Heart left ventricle (tissue), 16 donors: ENCODE measurements at places on chromosomes 2 and 18. TPM values are rescaled to one million over a fixed set of nuclear protein-coding genes. Genes with fewer than 3 reads are reported as not detected.
A peak's percentile ranks its signal among the peaks of the same experiment; 100 is the strongest.

- peak overlapping the region; percentile 24 for H3K27ac ChIP-seq
- H3K27me3 ChIP-seq, result no peaks in the 10 kb centered on the region
- no peak overlapping the region for H3K4me3 ChIP-seq
- DNase-seq, result no peak
- H3K4me1 ChIP-seq, result peaks cover 35% of the 10 kb centered on the region
Measured at GRCh38 chr2:11286323-11286722, 58.1 kb downstream of the ROCK2 start.

DNA sequence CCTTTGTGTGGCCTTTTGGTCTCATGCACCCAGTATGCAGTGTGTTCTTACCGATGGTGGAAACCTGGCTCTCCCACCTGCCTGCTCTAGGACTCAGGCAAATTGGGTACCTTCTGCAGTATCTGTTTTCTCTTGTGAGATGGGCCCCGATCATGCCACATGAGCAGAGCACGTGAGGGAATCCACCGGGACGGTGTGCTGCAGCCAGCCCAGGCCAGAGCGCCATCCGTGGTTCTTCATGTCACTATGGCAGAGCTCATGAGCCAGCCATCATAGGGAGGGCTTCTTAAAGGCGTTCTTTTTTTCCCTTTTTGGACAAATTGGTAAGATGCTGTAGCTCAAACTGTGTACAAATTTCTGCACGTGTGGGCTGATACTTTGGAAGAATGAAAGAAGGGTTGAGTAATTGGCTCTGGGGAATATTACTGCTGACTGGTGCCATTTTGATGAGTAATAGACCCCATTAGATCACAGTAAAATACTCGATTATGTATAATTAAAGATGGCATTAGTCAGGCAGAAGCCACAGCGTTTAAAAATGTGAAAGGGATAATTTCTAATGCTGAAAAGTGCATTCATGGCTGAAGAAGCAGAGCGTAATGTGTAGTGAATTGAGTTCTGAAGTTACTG lies 19.2 kb downstream of the SH3RF3 start:
- no peaks in the 10 kb centered on the region for H3K36me3 ChIP-seq
- H3K4me3 ChIP-seq, result no peak overlapping the region
- H3K27me3 ChIP-seq, result no peaks in the 10 kb centered on the region

- no peak for DNase-seq
- H3K4me1 ChIP-seq, result no peaks in the 10 kb centered on the region
- no peak overlapping the region for H3K27ac ChIP-seq
- no peak overlapping the region for H3K4me3 ChIP-seq
- peaks cover 21% of the 10 kb centered on the region for H3K27me3 ChIP-seq
Measured at GRCh38 chr2:63040586-63040985, 10.0 kb upstream of the OTX1 start.

DNA sequence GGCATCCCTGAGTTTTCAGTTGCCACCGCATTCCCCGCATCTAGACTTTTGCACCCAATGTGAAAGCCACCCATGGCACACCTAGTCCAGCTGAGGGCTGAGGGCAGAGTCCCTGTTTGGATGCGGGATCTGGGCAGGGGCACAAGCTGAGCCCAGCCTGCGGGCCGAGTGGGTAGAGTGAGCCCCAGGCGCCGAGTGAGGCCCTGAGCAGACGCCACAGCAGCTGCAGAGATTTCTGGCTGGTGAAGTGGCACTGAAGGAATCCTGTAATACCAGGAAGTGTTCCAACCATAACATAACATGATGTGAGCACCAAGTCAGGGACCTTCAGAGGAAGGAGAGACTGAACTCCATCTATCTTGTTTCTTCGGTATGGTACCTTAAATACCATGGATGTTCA lies 27.7 kb upstream of the FRZB start:
- H3K4me3 ChIP-seq, result no peak overlapping the region
- H3K27me3 ChIP-seq, result no peaks in the 10 kb centered on the region
- DNase-seq, result no peak
- H3K27ac ChIP-seq, result no peak overlapping the region

GRCh38 chr2:72214429-72215143 lies 66.9 kb upstream of the CYP26B1 start:
- H3K4me3 ChIP-seq, result no peak overlapping the region
- no peaks in the 10 kb centered on the region for H3K4me1 ChIP-seq
- DNase-seq, result no peak
- H3K27me3 ChIP-seq, result no peaks in the 10 kb centered on the region

GRCh38 chr18:74613381-74613780 lies 15.7 kb downstream of the ZNF407 start:
- no peak for DNase-seq
- no peaks in the 10 kb centered on the region for H3K4me1 ChIP-seq
- H3K27ac ChIP-seq, result no peak overlapping the region
- no peaks in the 10 kb centered on the region for H3K27me3 ChIP-seq
- H3K4me3 ChIP-seq, result no peak overlapping the region

The CD207 gene
- 0.20 TPM for total RNA-seq

DNA sequence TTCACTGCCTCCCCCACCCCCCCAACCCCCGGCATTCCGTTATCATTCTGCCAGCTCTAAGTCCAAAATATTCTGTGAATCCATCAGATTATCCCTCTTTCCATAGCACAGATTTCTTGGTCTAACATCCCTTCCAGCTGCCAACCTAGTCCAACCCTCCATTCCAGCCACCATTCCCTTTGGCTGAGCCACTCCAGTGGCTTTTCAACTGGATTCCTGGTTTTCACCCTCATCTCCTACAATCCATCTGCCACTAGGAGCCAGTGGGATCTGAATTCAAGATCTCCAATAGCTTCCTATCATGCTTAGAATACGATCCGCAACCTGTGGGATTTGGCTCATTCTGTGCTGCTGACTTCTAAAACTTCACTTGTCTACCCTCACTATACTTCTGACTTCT lies 1.2 kb downstream of the DAW1 start:
- H3K36me3 ChIP-seq, result no peaks in the 10 kb centered on the region
- H3K4me3 ChIP-seq, result no peak overlapping the region
- H3K4me1 ChIP-seq, result no peaks in the 10 kb centered on the region
- no peak for DNase-seq
- H3K27me3 ChIP-seq, result peaks cover 11% of the 10 kb centered on the region

DNA sequence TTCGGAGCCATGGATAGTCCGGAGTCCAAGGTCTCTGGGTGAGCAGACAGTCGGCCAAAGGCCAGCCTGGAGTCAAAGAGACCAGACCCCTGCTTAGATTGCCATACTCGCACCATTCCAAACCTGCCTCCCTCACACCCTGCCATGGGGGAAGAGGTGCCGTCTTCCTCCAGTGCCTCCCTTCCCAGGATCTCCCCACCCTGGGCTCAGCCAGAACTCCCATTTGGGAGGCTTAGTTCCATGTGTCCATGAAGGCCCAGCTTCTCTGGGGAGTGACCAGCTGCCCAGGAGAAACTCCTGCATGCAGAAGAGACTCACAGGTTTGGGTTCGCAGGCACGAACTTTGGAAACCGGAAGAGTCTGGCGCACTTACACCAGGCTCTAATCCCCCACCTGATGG lies 21.7 kb downstream of the IGFBP5 start:
- no peaks in the 10 kb centered on the region for H3K4me1 ChIP-seq
- no peaks in the 10 kb centered on the region for H3K36me3 ChIP-seq
- no peak overlapping the region for H3K4me3 ChIP-seq
- DNase-seq, result no peak
- H3K27ac ChIP-seq, result no peak overlapping the region
